Head of caudate nucleus (tissue), 42 donors: ENCODE measurements at places on chromosomes 3 and 15.
A peak's percentile ranks its signal among the peaks of the same experiment; 100 is the strongest.

- no peak for DNase-seq
Measured at GRCh38 chr15:81209635-81210034, 13.0 kb downstream of the IL16 start.

- peak; percentile 77 for DNase-seq
Measured at GRCh38 chr3:107753494-107753893, 230.7 kb downstream of the BBX start.

GRCh38 chr3:60980342-60980692 is 270.9 kb downstream of the FHIT start:
- no peak for DNase-seq

DNA sequence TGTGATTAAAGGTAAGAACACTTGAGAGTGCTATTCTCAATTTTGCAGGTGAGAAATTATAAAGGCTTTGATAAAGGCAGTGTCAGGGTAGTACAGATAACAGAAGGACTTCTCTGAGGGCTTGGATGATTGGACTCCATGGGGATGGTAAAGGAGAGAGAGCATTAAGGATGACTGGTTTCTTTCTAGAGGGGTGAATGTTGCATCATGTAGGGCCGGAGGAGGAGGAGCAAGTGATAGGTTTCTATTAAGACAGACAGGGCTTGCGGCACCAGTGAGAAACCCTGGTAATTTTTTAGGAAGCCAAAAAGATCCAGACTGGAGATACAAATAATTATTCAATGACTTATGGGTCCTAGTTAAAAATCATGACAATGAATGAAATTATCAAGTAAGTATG is 230.7 kb upstream of the MME start:
- DNase-seq: no peak

- no peak for DNase-seq
Measured at GRCh38 chr3:10560060-10560861, 54.9 kb upstream of the ATP2B2 start.

DNA sequence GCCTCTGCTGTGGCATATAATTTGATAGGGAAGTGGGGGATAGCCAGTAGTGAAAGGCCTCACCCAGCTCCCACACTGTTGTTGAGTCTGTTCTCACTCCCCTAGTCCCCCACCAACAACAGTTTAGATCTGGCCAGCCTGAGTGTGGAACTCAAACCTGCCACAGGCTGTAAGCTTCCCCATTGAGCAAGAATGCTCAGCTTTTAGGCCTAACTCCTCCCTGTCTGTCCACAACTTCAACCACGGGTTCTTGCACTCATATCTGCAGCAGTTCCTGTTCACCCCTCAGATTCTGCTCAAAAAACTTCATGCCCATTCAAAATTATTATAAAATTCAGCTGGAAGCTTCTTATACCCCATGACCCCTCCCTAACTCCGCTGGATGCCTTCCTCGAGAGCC is 975.1 kb downstream of the NSUN3 start:
- no peak for DNase-seq

DNA sequence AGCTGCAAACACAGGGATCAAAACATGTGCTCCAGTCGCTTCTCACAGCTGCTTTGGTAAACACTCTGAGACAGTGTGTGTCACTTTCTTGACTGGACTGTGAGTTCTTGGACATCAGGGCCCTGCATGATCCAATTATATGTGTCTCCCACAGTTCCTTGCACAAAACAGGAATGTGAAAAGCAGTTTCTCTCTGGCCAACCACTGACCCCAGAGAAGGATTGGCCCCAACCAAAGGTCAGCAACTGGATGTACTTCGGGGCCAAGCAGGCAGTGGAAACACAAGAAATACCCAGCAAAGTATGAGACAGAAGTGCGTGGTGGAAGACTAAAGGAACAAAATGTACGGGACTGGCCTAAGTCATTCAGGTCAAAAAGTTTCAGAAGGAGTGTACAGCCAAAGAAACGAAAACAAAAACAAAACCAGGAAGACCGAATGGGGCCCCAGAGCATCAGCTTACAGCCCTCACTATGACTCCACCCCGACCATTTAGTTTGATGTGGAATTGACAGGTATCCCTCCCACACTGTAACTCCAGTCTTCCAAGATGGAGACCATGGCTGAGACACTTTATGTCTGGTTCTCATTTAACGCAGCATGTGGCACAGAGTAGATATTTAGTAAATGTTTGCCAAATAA is 76.7 kb upstream of the LPP start:
- DNase-seq: no peak

- no peak for DNase-seq
Measured at GRCh38 chr15:69665641-69666111, 213.1 kb downstream of the RPLP1 start.

- no peak for DNase-seq
Measured at GRCh38 chr3:63911509-63911872, 692 bp downstream of the SCAANT1 start.

DNA sequence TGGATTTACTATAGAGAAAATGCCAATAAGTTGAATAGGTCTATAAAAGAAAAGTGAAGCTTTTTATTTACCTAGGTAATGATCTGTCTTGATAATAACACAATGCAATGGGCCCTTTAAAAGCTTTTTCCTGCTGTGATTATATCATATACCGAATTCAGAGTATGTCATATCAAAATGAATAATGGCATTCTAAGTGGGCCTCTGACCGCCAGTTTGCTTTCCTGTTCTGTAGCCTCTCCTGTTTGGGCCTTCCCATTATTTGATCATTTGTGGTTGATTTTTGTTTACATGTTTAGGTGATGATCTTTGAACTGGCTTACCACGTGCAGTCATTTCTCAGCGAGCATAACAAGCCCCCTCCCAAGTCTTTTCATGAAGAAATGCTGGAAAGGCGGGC is 14.9 kb downstream of the EIF2AK4 start:
- DNase-seq: no peak

GRCh38 chr15:81939604-81940440 is 106.0 kb downstream of the MEX3B start:
- DNase-seq: no peak

- DNase-seq: no peak
Measured at GRCh38 chr15:69414701-69415167, 585 bp downstream of the KIF23 start.

DNA sequence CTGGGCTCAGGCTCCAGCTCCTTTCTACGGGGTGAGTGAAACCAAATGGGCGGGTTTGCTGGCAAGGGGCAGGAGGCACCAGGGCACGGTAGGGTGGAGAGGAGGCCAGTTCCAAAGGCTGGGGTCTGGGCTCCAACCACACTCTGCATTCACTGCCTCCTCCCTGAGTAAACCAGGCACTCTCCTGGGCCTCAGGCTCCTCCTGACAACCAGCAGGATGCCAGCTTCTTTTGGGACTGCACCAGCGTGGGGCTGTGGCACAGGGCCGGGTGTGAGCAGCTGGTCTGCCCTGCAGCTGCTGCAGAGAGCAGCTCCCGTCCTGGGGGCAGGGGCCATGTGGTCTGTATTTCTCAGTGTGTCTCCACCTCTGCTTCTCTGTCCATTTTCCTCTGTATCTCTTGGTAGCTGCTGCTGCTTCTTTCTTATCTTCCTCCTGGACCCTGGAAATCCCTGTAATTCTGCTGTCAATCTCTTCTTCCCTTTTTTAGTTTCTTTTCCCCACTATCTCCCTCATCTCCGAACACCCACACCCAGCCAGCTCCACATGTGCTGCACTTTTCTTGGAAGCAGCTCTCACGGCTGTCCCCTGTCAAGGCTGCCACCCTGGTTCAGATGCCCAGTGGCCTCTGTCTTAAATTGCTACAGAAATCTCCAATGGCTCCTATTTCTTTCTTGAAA is 54.9 kb upstream of the TBC1D21 start:
- DNase-seq: no peak

DNA sequence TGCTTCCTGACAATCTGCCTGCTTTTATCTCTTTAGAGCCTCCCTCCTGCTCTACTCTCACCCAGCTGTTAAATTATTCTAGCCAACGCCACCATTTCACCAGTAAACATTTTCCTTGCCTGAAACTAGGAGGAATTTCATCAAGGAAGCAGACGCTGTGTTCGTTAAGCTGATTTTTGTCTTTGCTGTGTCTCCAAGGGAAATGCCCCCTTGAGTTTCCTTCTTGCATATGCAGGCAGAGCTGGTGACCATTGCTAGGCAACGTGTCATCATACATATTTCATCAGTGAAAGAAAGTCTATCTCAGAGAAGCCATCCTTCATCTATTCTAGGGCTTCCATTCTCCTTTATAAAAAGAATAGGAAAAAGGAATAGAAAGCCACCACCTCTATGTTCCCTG is 87.0 kb upstream of the ST8SIA2 start:
- no peak for DNase-seq

GRCh38 chr15:80441714-80442113 is 37.5 kb downstream of the ARNT2 start:
- no peak for DNase-seq

DNA sequence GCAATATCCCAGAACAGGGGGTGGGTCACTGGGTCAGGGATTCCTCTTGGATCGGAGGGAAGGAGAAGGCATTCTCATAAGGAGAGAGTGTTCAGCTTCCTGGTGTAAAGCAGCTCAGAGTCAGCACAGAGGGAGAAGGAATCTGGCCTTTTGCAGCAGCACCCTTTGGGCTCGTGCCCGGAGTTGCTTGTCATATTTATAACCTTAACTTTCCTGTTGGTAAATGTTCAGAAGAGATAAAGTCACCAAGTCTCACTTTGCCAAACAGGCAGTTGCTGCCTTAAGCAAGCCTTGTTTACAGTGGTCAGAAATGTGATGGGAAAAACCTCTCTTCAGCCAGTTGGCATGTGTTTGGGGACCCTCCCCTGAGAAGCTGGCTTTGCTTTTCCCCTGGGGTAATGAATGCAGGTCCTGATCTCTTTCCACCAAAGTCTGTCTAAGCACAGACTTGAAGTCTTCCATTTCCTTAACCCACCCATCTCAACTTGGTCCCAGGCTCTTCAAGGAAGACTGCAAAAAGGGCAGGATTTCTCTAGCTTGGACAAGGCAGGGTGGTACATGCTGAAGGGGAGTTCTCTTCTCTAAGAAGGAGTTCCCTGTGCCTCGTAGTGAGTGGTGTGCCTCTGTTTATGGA is 206.9 kb upstream of the BHLHE40 start:
- no peak for DNase-seq
